CD4-positive, alpha-beta T cell (primary cell): ENCODE measurements at places on chromosomes 7 and 10.

DNA sequence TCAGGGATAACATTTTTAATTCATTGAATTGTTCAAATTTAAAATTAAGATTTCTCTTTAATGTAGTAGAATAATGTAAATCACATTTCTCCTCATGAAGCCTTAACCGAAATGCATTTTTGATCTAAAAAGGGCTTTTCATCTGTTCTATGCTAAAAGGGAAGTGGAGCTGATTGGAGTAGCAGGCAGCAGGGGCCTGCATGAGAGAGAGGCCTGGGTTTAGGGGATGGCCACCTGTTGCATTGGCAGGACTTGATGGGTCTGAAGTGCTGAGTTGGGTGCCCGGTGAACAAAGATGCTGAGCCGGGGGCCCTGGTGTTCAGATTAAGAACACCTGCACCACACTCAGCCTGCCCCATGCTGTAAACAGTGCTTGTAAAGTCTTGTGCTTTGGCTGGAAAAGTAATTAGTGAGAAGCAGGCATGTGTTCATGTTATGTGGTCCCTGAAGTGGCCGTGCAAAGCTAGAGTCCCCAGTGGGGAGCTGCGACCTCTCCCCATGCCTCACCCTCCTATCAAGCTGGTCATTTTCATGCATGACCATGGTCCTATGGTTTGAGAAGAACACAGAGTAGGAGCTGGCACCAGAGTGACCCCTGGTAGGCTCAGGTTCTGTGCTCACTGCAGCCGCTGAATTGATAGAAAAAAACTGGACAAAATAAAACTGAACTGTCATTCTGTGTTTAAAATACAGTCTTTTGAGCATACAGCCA, 124.3 kb downstream of the ADCY1 start:
- no peak for DNase-seq

- no peak for DNase-seq
These were observed 23.9 kb downstream of the ADCYAP1R1 start for GRCh38 chr7:31076051-31076450.

- no peak for DNase-seq
These were observed 456.8 kb upstream of the KLF6 start for GRCh38 chr10:4241724-4242345.

GRCh38 chr7:28356619-28357018, 55.7 kb upstream of the CREB5 start:
- no peak for DNase-seq

GRCh38 chr10:77602913-77603533, 34.6 kb downstream of the KCNMA1 start:
- no peak for DNase-seq

GRCh38 chr10:25631471-25631870, 302.6 kb upstream of the MYO3A start:
- no peak for DNase-seq

GRCh38 chr10:35834877-35835494, 192.9 kb upstream of the FZD8 start:
- no peak for DNase-seq

GRCh38 chr10:34089253-34089652, 725.8 kb downstream of the PARD3 start:
- DNase-seq: no peak

- no peak for DNase-seq
These were observed 511.0 kb downstream of the GFRA1 start for GRCh38 chr10:115762029-115762428.

- no peak for DNase-seq
These were observed 319.5 kb downstream of the PLXNA4 start for GRCh38 chr7:132256721-132257212.

DNA sequence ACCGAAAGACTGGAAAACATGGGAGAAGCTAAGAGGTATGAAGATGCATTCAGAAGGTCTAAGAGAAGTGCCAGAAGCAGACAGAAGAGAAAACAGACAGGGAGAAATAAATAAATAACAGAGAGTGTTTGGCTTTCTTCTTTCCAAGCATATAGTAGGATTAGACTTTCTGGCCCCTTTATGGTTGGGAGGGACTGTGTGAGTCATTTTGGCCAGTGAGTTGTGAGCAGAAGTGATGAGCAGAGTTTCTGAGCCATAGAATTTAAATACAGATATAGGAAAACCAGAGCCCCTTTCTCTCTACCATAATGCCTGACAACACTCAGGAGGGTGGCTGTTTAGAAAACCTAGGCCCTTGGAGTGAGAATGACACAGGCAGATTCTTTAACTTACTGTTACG, 171.0 kb downstream of the PPP1R17 start:
- DNase-seq: no peak

GRCh38 chr10:32947586-32947985, 10.4 kb downstream of the ITGB1 start:
- DNase-seq: no peak

- DNase-seq: no peak
These were observed 144.0 kb downstream of the PLPP4 start for GRCh38 chr10:120600871-120601649.

- no peak for DNase-seq
These were observed 4.9 kb downstream of the ACADSB start for GRCh38 chr10:123013456-123014419.

GRCh38 chr7:141355032-141355431, 196.2 kb upstream of the AGK start:
- DNase-seq: no peak

DNA sequence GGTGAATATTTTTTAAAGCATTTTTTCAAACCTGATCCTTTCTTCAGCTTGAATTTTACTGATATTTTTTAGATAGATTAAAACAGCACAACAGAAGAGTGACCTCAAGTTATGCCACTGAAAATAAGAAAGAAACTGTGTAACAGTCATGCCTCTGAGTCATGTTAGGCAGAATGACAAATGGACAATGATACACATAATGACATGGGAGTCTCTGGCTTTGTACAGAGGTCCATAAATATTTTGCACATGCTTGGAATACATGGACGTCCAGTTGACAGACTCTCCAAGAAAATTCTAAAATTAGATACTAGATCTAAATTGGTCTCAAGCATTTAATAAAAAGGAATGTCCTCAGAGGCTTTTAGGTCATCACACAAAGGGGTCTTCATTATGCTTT, 21.9 kb upstream of the SEMA3A start:
- no peak for DNase-seq
